Activated CD4-positive, CD25-positive, alpha-beta regulatory T cell treated with anti-CD3 and anti-CD28 coated beads, Interleukin-2, amount 50 U/mL, for 72 hours (primary cell): ENCODE measurements at places on chromosomes 1 and 21.

DNA sequence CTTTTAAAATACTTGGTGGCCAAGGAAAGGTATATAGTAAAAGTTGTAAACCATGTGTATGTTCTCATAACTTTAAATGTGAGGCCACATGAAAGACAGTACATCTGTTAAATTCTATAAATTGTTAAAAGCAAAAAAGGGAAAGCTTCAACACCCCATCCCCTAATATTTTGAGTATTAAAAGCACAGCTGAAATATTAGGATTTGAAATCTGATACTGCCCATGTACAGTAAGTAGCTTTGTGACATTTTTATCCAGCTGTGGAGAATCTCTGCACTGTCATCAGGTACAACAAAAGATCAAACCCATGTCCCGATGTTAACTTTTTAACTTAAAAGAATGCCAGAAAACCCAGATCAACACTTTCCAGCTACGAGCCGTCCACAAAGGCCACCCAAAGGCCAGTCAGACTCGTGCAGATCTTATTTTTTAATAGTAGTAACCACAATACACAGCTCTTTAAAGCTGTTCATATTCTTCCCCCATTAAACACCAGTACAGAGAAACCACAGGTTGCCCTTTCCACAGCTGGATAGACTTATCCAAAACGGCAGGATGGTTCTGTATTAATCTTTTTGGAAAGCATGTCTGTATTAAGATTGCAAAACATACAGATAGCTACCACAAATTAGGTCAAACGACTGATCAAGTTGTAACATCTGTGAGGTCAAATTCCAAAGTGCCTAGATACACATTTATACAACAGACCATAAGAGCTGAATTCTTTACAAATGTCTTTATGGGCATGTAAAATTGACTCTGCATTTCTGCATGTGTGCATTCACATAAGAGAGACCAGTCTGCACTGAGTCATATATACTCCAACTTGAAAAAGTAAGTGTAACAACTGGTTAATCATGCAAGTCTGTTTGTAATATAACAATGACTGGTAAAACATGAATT, 5.2 kb downstream of the IRF2BP2 start:
- DNase-seq = no peak

- DNase-seq = no peak
Measured at GRCh38 chr1:93623436-93623835, 58.2 kb downstream of the BCAR3 start.

GRCh38 chr1:17168091-17168876, 36.6 kb upstream of the PADI1 start:
- DNase-seq = no peak

- no peak for DNase-seq
Measured at GRCh38 chr21:41209016-41209619, 41.2 kb downstream of the BACE2 start.

GRCh38 chr1:114536043-114536442, 25.0 kb upstream of the TRIM33 start:
- DNase-seq = no peak

DNA sequence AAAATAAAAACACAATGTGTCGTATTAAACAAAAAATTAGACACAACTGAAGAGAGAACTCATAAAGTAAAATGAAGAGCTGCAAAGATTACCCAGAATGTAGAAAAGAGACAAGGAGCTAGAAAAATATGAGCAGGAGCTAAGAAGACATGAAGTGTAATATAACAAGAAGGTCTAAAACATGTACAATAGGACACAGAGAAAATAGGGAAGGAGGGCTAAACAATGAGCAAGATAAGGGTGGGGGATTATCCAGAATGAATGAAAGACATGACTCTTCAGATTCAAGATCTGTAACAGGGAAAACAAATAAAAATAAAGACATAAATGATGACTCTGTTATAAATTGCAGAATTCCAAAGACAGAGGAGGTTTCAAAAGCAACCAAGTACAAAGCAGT, 38.3 kb downstream of the PRDM15 start:
- no peak for DNase-seq
